MCF 10A (cell line): ENCODE measurements at places on chromosomes 16 and 17. TPM values are rescaled to one million over a fixed set of nuclear protein-coding genes. Genes with fewer than 3 reads are reported as not detected.
A peak's percentile ranks its signal among the peaks of the same experiment; 100 is the strongest.

GRCh38 chr16:27254262-27254811, 14.2 kb downstream of the NSMCE1 start:
- no peak for DNase-seq

DNA sequence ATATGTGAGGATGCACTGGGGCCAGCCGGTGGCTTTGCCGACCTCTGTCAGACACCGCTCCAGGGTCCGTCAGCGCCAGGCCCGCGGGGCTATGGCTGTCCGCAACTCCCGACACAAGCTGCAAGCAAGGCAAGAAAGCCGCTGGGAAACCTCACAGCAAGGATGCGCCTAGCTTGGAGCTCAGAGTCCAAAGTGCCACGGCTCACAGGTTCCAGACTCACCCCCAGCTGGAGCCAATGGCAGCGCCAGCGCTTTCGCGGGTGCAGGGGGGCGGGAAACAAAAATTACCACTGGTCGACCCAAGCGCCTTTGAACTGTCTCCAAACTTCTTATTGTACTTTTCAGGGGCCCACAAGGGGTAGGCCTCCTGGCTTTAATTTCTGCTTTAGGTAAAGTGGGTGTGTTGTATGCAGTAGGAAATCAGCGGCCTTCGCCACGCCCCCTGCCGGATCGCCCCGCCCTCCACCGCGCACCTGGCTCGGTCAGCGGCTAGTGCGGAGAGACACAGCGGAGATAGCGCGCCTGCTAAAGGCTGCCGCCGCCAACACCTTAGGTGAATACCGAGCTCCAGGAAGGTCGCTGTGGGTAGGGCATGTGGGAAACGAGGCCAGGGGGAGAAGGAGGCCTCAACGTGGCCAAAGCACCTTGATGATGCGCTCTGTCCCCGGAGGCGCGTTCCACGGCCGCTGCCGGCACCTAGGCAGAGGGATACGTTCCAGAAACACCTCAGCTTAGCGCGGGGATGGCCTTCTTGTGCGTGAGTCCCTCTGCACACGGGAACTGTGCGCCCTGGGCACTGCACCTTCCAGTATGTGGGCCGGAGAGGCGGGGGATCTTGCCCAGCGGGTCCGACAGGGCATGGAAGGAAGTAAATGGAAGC, 61.0 kb upstream of the RBL2 start:
- peak; percentile 62 for DNase-seq

DNA sequence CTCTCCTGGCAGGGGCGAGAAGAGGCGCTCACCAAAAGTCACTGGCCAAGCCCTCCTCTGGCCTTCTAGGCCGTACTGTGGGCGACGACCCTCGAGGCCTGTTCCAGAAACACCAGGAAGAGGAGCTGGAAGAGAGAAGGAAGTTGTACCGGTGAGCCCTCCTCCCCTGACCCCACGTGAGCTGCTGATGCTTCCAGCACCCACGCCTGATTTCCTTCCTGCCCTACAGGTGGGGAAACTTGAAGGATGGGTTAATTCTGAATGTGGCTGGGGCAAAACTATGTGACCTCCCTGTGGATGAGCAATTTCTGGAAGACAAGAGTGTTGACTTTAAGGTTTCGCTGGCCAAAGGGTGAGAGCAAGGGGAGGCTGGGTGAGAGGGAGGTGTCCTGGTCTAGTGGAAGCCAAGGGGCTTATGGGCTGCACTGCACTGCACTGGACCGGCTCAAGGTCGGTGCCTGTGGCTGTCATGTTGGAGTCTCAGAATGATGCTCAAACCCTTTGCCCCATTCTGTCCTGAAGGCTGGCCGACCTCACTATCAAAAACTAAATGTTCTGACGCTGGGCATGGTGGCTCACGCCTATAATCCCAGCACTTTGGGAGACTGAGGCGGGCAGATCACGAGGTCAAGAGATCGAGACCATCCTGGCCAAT, 6.2 kb downstream of the C17orf100 start:
- DNase-seq, result no peak

GRCh38 chr16:2858245-2859025, 465 bp upstream of the PRSS22 start:
- DNase-seq, result peak; percentile 66

DNA sequence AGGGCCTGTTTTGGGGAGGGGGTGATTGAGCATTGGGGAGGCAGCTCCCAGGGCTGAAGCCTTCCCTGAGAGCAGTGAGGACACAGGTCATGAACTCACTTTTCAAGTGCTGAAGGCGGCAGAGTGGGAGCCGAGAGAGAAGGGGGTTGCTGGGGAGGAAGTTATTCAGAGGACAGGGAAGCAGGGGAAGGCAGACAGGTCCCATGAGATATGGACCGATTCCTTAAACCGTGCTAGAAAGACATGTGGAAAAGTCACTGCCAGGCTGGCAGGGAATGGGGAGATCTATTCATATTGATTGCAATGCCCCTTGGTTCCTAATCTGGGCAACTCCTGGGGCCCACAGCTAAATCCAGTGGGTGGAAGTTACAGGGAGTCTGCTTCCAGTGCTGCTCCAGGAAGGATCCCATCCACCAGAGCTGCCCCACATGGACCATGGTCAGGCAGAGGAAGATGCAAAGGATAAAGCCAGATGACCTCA, 1.1 kb downstream of the CCL4 start:
- no peak for DNase-seq

- DNase-seq, result no peak
Observed at GRCh38 chr17:46121841-46122485, 71.3 kb downstream of the KANSL1 start.

DNA sequence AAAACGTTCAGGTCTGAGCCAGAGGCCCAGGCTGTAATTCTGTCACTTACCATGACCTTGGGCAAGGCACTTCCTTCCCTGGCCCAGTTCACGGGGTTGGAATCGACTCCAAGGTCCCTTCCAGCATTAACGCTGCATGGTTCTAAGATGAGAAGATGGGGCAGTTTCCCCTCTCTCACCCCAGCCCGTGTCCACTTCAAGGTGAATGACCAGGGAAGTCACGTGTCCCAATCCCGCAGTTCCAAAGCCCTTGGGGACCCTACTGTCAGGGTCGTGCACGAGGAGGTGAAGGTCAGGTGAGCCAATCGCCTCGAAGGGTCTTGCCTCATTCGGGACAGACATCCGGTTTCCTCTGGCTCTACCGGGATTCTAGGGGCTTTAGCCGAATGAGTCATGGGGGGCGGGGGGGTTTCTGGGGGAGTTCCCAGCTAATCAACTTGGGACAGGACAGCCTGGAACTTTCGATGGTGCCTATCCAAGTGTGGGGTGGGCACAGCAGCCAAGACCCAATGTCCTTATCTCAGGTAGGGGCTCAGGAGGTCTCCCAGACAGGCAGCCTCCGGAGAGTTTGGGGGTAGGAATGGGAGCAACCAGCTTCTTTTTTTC, 762 bp upstream of the CSF3 start:
- peak; percentile 70 for DNase-seq

DNA sequence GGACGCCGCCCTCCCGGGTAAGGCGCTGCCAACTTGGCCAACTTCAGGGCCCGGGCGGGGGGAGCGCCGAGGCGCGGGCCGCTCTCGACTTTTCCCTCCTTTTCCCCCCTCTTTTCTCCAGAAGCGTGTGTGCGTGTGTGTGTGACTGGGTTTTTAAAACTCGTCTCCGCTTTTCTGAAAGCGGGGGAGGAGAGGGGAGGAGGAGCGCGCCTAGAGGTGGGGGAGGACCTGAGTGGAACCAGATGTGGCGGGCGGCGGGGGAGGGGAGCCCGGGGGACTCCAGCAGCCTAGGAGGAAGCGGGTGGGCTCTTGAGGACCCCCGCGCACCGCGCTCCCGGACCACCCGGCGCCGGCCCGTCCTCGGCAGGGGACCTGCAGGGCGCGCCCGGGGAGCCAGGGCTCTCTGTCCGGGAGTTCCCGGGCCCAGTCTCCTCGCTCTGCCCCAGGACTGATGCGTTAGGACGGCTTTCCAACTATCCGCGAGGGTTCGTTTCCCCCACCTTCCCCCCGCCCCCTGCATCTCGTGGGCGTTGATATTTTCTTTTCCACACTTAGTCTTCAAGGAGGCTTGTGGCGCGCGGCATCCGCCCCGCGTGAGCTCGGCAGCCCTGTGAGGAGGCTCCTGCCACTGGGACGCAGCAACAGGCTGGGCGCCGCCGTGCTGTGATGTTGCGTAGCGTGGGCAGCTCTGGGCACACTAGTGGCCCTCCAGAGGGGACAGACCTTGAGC, 599 bp downstream of the MRC2 start:
- peak; percentile 39 for DNase-seq

Gene AIPL1
- not detected in 2 replicates for total RNA-seq

DNA sequence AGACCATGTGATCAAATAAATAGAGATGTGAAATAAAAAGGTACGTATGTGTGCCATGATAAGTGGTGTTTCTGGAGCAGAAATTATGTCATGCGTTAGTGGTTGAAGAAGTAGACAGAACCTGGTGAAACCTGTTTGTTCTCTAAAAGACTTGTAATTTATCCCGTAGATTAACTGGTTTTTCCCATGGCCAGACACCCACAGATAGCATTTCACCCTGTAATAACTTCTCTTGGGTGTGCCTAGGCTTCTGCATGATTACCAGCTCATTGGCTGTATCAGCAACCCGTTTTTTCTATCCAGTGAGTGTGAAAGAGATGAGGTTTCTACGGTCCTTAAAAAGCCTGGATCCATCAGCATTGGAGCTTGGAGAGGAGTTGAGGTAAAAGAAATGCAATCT, 471.3 kb downstream of the NPIPA7 start:
- DNase-seq, result no peak

Gene CES5A
- total RNA-seq, result not detected in 2 replicates

DNA sequence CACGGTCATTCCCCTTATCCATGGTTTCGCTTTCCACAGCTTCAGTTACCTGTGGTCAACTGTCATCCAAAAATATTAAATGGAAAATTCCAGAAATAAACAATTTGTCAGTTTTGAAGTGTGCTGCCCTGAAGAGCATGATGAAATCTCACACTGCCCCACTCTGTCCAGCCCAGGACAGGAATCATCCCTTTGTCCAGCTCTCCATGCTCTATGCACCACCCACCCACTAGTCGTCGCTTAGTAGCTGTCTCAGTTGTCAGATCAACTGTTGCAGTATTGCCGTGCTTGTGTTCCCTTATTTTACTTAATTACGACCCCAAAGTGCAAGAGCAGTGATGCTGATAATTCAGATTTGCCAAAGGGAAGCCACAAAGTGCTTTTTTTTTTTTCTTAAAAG, 10.3 kb downstream of the KRT9 start:
- no peak for DNase-seq

GRCh38 chr16:69105501-69106361, at the start of gene HAS3:
HAS3 (plus strand) TSS chr16:69105653; CDS start chr16:69109396, 3,743 bp downstream.
- peak; percentile 81 for DNase-seq

GRCh38 chr17:43341715-43342588, 56.8 kb upstream of the ARL4D start:
- DNase-seq, result peak; percentile 59

- DNase-seq, result peak; percentile 42
Observed at GRCh38 chr16:81327447-81328196, 12.9 kb downstream of the GAN start.

- DNase-seq, result no peak
Observed at GRCh38 chr16:50295541-50296132, 29.3 kb downstream of the ADCY7 start.

DNA sequence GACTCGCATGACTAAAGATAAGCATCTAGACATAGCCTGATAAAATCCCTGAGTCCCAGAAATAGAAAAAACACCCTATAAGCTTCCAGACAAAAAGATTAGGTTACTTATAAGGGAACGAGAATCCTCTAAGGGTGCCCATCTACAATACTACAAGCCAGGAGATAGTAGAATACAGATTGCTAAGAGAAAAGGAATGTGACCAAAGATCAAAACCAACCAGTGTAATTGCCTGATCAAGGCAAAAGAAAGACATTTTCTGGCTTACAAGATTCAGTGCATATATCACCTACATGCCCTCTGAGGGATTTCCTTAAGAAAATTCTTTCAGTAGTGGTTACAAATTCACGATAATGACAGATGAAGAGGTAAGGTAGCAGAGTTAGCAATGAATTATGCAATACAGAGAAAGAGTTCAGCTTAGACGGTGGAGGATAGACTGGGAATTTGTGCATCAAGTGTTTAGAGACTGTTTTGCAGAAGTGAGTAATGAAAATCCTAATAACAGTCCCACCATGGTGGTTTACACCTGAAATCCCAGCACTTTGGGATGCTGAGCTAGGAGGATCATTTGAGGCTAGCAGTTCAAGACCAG, 35.0 kb downstream of the BCL7C start:
- DNase-seq, result no peak

Gene UTS2R
- not detected in 2 replicates for total RNA-seq

DNA sequence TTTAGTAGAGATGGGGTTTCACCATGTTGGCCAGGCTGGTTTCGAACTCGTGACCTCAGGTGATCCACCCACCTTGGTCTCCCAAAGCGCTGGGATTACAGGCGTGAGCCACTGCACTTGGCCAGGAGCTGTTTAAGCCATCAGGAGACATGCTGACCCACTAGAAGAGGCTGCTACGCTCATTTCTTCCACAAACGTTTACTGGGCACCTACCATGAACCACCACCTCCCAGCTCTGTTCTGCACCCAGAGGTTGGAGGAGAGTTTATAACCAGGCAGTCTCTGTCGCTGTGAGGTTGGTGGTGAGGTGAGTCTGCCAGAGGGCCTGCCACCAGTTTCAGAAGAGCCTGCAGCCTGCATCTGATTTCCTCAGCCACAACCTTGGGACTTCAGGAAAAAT, 51.8 kb downstream of the SF3B3 start:
- DNase-seq, result no peak

GRCh38 chr17:62110923-62111484, 45.9 kb upstream of the MED13 start:
- no peak for DNase-seq

Gene CEMP1
- not detected in 2 replicates for total RNA-seq

GRCh38 chr16:20899071-20899470, 1.1 kb downstream of the DCUN1D3 start:
- DNase-seq, result no peak

Gene SLFN13
- total RNA-seq, result 1.7 and 2.1 TPM in 2 replicates

GRCh38 chr17:4195306-4195705, 52.3 kb downstream of the CYB5D2 start:
- no peak for DNase-seq

DNA sequence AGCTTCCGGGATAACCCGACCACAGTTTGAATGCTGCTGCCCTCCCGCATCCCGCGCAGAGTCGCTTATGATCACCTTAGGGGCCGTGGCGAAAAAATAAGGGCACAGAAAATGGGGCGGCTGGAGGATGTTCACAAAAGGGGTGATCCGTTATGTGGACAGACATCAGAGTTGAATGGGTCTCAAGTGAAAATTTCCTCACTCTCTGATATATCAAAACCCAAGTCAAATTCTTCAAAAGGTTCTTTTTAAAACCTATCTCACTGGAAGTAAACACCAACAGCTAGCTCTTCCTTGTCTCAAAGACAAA, 400 bp upstream of the CEP112 start:
- no peak for DNase-seq

Gene FOXN1
- not detected in 2 replicates for total RNA-seq
